ENCODE measurements at places on chromosomes 6 and 20. TPM values are rescaled to one million over a fixed set of nuclear protein-coding genes. Genes with fewer than 3 reads are reported as not detected.

- no peak for DNase-seq
Observed at GRCh38 chr20:35991142-35991771, 22.9 kb downstream of the CNBD2 start.

GRCh38 chr20:16018881-16019280 lies 554.4 kb downstream of the KIF16B start:
- no peak for DNase-seq

The FAXC gene
- total RNA-seq, result not detected

DNA sequence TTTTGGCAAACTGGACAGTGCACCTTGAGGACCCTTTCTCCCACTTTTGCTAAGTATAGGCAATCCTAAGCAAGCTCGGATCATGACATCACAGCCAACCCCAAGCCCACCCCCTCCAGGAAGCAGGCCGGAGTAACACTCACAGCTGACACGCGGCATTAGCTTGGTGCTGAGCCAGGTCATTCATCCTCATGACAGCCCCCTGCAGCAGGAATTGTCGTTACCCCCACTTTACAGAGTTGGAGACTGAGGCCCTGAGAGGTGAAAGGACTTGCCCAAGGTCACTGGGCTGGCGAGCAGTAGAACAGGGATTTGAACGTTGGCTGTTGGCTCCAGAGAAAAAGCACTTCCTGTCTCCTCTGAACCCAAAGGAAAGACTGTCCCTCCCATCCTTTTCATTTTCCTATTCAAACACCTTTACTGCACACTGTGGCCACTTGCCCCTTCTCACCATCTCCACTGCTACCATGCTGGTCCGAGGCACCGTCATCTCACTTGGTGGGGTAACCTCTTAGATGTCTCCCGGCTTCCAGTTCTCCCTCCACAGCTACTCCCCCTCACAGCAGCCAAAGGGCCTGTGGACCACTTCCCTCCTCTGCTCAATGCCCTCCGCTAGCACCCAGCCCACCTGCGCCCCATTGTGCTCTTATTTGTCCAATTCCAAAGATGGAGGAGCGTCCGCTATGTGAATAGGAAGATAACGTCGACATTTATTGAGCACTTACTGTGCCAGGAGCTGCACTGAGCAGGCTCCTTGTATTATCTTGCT lies 84.7 kb downstream of the PREX1 start:
- DNase-seq, result no peak

DNA sequence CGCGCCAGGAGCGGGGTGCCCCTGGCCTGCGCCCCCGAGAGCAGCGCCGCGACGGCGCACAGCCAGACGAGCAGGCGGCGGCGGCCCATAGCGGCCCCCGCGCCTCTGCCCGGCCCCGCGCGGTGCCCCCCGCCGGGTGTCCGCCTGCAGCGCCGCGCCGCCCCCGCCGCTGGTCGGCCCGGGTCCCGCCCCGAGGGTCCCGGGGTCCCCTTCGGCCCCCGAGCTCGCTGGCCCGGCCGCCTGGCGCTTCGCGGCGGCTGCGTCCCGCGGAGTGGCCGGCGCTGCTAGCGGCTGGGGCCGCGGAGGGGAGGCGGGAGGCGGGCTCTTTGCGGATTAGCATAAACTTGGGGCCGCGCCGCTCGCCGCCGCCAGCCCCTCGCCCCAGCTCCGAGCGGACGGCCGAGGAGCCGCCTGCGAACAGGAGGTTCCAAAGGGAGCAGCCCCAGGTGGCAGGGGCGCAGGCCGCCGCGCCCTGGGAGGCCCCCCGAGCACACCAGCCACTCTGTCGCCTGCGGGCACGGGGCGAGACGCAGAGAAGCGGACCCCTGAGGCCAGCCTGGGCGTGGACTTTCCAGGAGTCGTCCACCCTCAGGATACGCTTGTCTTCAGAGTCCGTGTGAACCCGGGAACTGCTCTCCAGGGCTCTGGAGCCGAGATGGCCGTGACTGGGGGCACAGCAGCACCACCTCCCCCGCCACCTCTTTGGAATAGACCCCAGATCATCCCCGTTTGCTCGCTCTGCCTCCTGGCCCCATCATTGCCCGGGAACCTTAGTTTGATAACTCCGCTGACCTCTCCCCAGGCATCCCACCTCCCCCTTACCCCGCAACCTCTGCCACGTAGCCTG lies at the start of gene EMILIN3:
EMILIN3 (minus strand) TSS at position 273 of the 847 bp plus-strand sequence; CDS start at position 89, 184 bp downstream.
- DNase-seq, result no peak

The CYP24A1 gene
- not detected for total RNA-seq

GRCh38 chr20:51934301-51935002 lies 132.1 kb upstream of the SALL4 start:
- DNase-seq, result no peak

DNA sequence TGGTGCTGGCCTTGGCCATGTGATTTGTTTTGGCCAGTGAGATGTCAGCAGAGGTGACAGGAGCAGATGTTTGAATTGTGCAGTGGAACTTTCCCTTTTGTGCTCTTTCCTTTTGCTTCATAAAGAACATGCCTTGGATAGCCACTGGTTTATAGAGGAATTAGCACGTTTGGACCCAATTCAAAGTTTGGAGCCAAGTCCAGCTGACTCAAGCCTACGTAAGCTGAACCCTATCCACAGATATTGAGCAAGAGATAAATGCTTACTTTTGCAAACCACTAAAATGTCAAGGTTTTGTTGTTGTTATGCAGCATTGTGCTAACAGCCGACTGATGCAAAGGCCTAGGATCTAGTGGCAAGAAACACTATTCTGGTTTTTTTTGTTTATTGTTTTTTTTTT lies 230.9 kb upstream of the CITED2 start:
- DNase-seq, result no peak

- DNase-seq, result no peak
Observed at GRCh38 chr20:38067717-38068365, 34.3 kb downstream of the RPRD1B start.

The RHAG gene
- 1.3 TPM for total RNA-seq

DNA sequence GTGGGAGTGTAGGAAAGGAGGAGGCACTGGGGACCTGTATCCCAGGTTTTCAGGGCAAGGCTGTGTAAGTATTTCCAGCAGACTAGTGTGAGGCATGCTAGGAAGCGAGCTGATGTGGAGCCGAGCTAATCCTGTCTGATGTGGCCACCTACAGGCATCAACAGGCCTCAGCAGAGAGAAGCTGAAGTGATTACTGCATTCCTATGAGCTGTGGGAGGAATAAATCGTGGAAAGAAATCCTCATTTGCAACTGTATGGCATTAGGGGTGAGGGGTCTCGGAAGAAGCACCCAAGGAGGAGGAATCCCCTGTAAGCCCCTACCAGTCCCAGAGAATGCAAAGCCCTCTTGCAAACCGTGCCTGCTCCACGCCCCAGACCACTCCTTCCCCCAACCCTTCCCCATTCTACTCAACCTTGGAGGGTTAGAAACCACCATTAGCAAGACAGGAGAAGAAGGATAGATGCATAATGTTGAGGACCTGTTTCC lies 41.6 kb downstream of the C6orf15 start:
- no peak for DNase-seq

DNA sequence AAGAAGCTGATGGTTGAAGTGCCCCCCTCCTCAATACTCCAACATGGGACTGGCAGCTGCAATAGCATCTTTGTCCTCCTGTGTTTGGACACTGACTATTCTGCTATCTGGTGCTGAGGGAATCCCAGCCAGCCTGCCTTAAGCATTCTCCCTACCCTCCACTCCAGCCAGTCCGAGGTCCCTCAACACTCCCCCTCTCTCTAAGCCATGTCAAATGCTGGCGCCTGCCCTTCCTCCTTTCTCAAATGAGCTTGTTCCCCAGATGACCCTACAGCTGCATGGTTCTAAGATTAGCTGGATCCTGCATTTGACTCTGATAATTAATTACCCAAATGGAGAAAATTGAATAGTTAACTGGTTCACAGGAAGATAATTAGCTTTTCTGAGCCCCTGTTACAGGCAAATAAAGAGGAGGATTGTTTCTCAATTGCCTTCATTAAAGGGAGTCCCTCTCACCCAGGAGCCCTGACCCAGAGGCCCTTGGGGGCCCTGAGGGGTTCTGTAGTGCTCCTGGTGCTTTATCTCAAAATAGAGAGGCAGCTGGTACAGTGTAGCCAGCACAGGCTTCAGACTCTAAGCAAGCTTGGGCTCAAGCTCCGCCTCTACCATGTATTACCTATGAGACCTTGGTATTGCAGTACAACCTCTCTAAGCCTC lies 37.9 kb upstream of the CHD6 start:
- no peak for DNase-seq

The GJA1 gene
- total RNA-seq, result 122 TPM

- no peak for DNase-seq
Observed at GRCh38 chr6:70380252-70380651, 33.1 kb upstream of the FAM135A start.

DNA sequence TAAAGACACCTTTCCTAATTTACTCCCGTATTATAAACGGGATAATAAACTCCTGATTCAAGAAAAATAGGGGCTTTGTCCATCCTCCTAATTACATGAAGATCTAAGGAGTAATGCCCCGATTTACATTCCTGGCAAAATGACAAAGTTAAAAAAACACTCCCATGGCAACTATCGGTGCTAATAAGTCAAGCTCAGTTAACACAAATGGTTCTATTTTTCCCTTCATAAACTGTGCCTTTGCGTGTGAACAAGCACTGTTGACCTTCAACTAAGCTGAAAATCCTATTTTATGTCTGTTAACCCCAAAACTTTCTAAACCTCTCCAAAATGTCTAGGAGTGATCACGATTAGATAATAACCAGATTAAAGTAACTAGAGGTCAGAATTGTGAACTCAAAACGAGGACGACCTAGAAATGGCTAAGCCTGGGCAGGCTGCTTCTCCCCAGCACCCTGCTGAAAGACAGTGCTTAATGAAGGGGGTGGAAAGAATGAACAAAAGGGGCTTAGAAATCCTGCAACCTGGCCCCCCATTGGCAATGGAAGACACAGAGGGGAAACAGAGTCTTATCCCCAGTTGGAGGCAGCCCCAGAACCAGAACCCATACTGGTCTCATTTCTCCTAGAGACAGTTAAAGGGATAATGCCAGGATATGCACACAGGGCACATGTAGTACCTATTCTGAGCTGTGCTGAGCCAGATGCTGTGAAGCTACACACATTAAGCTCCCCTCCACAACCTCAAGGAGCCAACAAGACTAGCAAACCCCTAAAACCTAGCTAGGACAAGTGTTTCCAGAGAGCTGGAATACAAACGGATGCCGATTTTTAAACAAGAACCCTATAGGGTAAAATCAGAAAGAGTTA lies 23.0 kb downstream of the SLC23A2 start:
- no peak for DNase-seq

DNA sequence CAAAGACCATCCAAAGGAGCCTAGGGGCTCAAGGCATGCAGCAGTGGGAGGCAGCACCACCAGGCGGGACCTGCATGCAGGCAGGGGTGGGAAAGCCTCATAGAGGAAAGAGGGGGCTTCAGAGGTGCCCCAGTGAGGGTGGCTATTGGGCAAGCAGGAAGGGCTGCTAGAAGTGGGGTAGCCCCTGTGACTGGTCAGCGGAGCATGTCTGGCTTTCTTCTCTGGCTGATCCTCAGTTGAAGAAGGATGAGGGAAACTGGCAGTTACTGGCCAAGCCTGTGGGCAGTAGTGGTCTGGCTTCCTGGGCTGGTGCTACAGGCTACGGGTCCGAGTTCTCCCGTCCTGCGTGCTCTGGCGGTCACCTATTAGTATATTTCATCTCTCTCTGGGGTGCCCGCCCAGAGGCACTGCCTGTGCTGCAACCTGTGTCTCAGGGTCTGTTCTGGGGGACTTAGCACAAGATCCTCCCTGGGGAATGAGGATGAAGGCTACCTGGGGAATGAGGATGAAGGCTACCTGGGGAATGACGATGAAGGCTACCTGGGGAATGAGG lies 35.9 kb upstream of the CST7 start:
- DNase-seq, result no peak

The HLA-DQB1 gene
- 0.59 TPM for total RNA-seq

DNA sequence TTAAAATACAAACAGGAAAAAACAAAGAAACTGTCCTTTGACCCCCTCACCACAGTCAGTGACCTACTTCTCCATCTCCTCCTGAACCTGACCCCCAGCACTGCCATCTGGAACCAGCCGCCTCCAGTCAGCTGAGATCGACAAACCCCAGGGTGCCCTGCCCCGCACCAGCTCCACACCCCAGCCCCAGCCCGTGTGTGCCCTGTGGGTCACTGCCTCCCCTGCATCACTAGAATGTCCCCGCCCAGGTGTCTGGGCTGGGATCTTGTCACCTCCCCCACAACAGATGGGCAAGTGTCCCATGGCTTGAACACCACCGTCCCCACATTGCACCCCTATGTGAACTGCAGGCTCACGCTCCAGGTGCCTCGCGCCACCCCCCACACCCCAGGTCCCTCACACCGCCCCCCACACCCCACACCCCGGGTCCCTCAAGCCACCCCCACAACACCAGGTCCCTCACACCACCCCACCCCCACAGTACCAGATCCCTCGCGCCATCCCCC lies 13.3 kb downstream of the TAF4 start:
- DNase-seq, result no peak

Data from right atrium auricular region (tissue), 2 donors.